ENCODE measurements at places on chromosomes 2 and 18. TPM values are rescaled to one million over a fixed set of nuclear protein-coding genes. Genes with fewer than 3 reads are reported as not detected.

- peaks cover 5% of the 10 kb centered on the region for H3K36me3 ChIP-seq
- no peak for DNase-seq
- no peak overlapping the region for H3K27ac ChIP-seq
- no peaks in the 10 kb centered on the region for H3K27me3 ChIP-seq
- no peak overlapping the region for H3K4me3 ChIP-seq
Observed at GRCh38 chr2:195363496-195363895, 293.5 kb upstream of the SLC39A10 start.

DNA sequence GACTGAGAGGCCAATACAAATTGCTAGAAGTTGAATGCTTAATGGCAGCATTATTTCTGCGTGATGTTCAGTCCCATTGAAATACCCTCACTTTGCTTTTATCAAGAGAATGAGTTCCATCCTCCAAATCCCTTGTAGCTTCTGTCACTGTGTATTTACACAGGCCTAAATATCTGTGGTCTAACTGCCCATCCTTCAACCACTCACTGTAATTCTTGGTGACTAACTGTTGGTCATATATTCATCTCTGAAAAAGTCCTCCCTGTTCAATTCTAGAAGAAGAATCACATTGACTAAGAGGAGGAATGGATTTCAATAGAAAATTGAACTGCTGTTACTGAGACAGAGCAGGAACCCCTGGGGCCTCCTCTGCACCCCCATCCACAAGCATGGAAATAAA is 74.2 kb upstream of the L3MBTL4 start:
- H3K36me3 ChIP-seq = no peaks in the 10 kb centered on the region
- no peak overlapping the region for H3K27ac ChIP-seq
- no peaks in the 10 kb centered on the region for H3K4me1 ChIP-seq
- DNase-seq = no peak

GRCh38 chr2:106575955-106576354 is 88.8 kb downstream of the CD8B2 start:
- H3K36me3 ChIP-seq = no peaks in the 10 kb centered on the region
- H3K27ac ChIP-seq = no peak overlapping the region
- no peaks in the 10 kb centered on the region for H3K4me1 ChIP-seq

EPB41L5 gene
- 2.8 TPM for total RNA-seq

DNA sequence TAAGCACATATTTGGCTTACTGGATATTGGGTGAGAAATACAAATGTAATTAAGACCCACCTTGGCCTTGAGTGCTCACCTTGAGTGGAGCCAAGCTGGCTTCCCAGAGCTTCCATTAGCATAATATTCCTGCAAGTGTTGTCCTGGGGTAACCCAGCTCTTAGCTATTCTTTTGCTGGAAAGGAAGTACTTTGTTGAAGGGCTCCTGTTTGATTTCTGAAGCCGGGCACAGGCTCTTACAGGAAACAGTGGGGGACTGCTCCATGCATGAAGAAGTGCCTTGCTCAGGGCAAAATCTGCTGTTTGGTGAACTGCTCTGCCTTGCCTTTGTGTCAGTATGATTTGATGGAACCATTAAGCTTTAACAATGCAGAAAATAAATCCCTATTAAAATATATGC is 325.4 kb downstream of the SMAD2 start:
- H3K27me3 ChIP-seq = peaks cover 3% of the 10 kb centered on the region
- H3K4me1 ChIP-seq = no peaks in the 10 kb centered on the region
- H3K4me3 ChIP-seq = no peak overlapping the region
- H3K36me3 ChIP-seq = no peaks in the 10 kb centered on the region
- DNase-seq = no peak

- DNase-seq = no peak
- no peaks in the 10 kb centered on the region for H3K4me1 ChIP-seq
- no peak overlapping the region for H3K4me3 ChIP-seq
- H3K36me3 ChIP-seq = no peaks in the 10 kb centered on the region
Observed at GRCh38 chr2:75310876-75311275, 111.6 kb upstream of the TACR1 start.

GRCh38 chr2:223580951-223581350 is 21.2 kb downstream of the SCG2 start:
- H3K36me3 ChIP-seq = no peaks in the 10 kb centered on the region
- no peaks in the 10 kb centered on the region for H3K4me1 ChIP-seq
- H3K27ac ChIP-seq = no peak overlapping the region
- DNase-seq = no peak
- no peak overlapping the region for H3K4me3 ChIP-seq
- no peaks in the 10 kb centered on the region for H3K27me3 ChIP-seq

LIPG gene
- total RNA-seq = not detected

- H3K27me3 ChIP-seq = peaks cover 59% of the 10 kb centered on the region
- no peak for DNase-seq
- peaks cover 25% of the 10 kb centered on the region for H3K4me1 ChIP-seq
Observed at GRCh38 chr2:230829959-230830358, 34.8 kb upstream of the ITM2C start.

DNA sequence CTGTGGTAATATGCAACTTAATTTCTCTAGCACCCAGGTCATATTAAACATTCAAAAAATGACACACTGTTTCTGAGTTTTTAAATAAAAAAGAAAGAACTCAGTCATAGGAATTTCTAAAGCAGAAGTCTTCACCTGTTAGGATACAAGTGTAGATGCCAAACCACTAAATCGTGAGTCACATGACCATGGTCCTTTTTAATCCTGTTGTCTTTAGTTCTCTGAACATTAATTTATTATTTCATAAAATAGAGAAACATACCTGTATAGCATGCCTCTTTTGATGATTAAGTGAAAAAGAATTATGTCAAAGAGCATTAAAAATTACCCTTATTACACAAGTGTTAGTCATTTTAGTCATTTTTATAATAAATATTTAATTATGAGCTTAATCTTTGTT is 398.8 kb downstream of the CCDC85A start:
- DNase-seq = no peak
- no peak overlapping the region for H3K4me3 ChIP-seq
- H3K27me3 ChIP-seq = no peaks in the 10 kb centered on the region

C2orf78 gene
- not detected for total RNA-seq

MERTK gene
- 0.20 TPM for total RNA-seq

DNA sequence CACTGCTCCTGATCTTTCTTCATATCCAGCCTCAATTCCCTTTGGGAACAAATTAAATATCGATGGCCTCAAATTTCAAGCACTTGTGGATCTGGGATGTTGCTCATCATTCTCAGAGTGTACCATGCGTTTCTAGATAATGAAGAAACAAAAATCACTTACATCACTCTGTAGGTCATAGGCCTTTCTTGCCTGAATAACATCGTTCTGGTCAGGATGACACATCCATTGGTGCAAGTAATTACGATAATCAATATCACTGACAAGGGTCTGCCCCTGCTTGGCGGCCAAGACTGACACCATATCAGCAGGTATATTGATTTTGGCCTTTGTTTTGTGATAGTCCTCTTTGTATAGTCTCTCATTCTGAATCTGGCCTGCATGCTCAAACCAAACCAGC is 157.3 kb downstream of the RIF1 start:
- H3K27ac ChIP-seq = no peak overlapping the region
- H3K27me3 ChIP-seq = no peaks in the 10 kb centered on the region
- DNase-seq = no peak
- no peaks in the 10 kb centered on the region for H3K4me1 ChIP-seq
- no peak overlapping the region for H3K4me3 ChIP-seq

GRCh38 chr2:129689653-129690448 is 289.6 kb upstream of the RAB6C start:
- DNase-seq = no peak
- no peaks in the 10 kb centered on the region for H3K36me3 ChIP-seq
- H3K27ac ChIP-seq = no peak overlapping the region
- no peak overlapping the region for H3K4me3 ChIP-seq

GRCh38 chr18:31741097-31741735 is 19.5 kb downstream of the SLC25A52 start:
- no peak overlapping the region for H3K27ac ChIP-seq
- no peaks in the 10 kb centered on the region for H3K27me3 ChIP-seq
- H3K4me3 ChIP-seq = no peak overlapping the region

NT5C1B gene
- not detected for total RNA-seq

DNA sequence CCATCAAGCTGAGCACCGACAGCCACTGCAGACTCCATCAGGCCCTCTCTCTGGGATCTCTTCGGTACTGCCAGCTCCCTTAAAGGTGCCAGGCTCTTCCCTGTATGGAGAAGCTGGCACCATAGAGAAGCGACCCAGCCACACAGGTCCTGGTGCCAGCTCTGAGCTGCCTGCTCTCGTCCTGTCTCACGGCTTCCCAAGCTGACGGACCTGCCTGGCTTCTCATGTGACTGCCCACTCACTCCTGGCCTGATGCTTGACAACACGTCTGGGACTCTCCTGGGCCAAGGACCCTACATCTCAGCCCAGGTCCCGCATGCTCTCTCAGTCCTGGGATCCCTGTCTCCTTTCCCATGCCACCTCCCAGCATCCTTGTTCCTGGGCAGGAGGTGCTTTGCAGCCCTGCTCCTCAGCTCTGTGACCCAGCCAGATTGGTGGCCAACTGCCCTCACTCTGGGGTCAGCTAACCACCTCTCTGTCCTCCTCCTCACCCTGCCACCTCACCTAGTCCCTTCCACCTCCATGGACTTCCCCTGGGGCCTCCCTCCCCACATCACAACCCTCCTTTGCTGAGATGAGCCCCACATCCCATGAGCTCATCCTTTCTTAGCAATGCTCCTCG is 12.5 kb upstream of the ATOH8 start:
- H3K27ac ChIP-seq = no peak overlapping the region
- H3K4me1 ChIP-seq = no peaks in the 10 kb centered on the region
- H3K27me3 ChIP-seq = peaks cover 85% of the 10 kb centered on the region
- DNase-seq = no peak
- H3K36me3 ChIP-seq = no peaks in the 10 kb centered on the region

VWC2L gene
- total RNA-seq = not detected

DNA sequence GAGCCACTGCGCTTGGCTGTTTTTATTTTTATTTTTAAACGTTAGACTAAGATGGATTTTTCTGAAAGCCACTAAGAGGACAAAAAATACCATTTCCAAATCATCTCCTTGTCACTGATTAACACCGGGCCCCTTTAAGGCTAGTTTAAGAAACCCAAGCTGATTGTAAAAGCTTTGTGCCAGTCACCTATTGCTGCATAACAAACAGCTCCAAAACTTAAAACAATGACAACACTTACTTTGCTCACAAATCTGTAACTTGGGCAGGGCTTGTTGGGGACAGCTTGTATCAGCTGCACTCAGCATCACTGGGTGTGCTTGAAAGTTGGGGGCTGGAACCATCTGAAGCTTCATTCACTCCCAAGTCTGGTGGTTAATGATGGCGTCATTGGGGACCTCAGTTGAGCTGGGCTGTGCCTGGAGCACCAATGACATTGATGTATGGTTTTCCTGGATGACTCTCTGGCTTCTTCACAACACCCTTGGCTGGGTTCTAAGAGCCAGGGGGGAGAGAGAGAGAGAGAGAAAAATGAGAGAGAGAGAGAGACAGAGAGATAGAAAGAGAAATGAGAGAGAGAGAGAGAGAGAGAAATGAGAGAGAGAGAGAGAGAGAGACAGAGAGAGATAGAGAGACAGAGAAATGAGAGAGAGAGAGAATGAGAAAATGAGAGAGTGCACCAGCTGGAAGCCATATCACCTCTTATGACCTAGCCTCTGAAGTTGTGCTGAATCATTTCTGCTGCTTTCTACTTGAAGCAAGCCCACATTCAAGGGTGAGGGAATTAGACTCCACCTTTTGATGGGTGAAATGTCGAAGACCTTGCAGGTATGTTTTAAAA is 26.0 kb upstream of the ATG16L1 start:
- H3K4me1 ChIP-seq = peaks cover 28% of the 10 kb centered on the region
- DNase-seq = no peak
- no peak overlapping the region for H3K27ac ChIP-seq

ERFE gene
- not detected for total RNA-seq

- peaks cover 44% of the 10 kb centered on the region for H3K27me3 ChIP-seq
- H3K4me3 ChIP-seq = no peak overlapping the region
- no peak for DNase-seq
- H3K27ac ChIP-seq = no peak overlapping the region
Observed at GRCh38 chr2:66427300-66427699, 7.6 kb upstream of the MEIS1 start.

DNA sequence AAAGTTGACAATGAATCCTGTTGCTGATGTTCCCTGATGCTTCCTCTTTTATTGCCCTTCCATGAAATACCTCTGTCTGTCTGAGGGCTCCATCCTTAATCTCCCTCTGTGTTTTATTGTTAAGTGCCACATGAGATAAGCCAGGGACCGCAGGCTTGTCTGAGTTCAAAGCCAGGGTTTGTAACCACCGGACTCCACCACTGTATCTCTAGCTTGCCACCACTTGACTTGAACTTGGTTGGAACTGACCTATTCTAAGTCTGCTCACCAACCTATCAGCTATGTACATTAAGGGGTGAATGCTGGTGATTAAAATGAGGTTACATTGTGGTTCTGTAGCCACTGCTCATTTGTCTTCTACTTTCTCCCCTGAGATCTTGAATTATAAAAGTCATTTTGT is 328.5 kb upstream of the ZEB2 start:
- no peak for DNase-seq
- H3K4me3 ChIP-seq = no peak overlapping the region
- no peaks in the 10 kb centered on the region for H3K27me3 ChIP-seq
- no peak overlapping the region for H3K27ac ChIP-seq

DNA sequence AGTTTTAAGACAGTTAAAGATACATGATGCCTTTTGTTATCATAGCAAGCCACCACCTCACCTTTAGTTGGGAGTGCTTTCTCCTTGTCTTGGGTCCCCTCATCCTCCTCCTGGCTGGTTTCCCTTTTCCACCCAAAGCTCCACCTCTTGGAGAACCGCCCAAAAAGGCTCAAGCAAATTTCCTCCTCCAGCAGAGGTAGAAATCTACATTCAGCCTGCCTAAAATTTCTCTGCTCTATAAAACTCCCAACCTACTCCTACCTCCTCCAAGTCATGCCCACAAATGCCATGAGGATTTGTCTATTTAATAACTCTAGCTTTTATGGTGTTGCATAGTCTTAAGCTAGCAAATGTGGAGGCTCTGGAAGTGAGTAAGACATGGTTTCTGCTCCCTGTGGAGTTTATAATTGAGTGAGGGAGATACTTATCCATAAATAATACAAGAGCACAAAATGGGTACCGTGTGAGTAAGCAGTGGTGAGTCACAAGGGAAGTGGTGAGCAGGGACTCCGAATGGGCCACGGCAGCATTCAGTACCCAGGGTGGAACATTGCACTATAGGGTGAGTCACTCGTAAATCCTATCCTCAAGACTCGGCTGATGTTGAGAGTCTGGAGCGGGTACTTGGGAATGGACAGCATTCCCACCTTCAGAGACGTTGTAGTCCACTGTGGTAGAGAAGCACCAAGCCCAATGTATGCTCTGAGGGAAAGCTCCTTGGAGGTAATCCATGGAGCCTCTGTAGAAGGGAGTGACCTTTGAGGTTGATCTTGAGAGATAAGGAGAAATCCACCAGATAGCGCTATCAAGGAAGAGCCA is 146.3 kb downstream of the RTN4 start:
- no peaks in the 10 kb centered on the region for H3K36me3 ChIP-seq
- DNase-seq = peak; percentile 73
- H3K27me3 ChIP-seq = peaks cover 2% of the 10 kb centered on the region
- H3K4me1 ChIP-seq = peaks cover 13% of the 10 kb centered on the region
- H3K4me3 ChIP-seq = no peak overlapping the region

- no peak for DNase-seq
- no peak overlapping the region for H3K27ac ChIP-seq
- no peaks in the 10 kb centered on the region for H3K27me3 ChIP-seq
- peaks cover 7% of the 10 kb centered on the region for H3K36me3 ChIP-seq
- no peak overlapping the region for H3K4me3 ChIP-seq
- peaks cover 34% of the 10 kb centered on the region for H3K4me1 ChIP-seq
Observed at GRCh38 chr2:64219149-64219548, 74.9 kb upstream of the PELI1 start.

All from activated CD4-positive, alpha-beta memory T cell treated with anti-CD3 and anti-CD28 coated beads, Interleukin-2, amount 10 ng/mL, durations not matched to agents 7 days and 5 days (primary cell).